ENCODE measurements at places on chromosomes 11 and 22.

GRCh38 chr11:110470716-110471115 is 41.0 kb downstream of the FDX1 start:
- DNase-seq = no peak

GRCh38 chr11:57263351-57263750 is 26.3 kb upstream of the APLNR start:
- DNase-seq = no peak

DNA sequence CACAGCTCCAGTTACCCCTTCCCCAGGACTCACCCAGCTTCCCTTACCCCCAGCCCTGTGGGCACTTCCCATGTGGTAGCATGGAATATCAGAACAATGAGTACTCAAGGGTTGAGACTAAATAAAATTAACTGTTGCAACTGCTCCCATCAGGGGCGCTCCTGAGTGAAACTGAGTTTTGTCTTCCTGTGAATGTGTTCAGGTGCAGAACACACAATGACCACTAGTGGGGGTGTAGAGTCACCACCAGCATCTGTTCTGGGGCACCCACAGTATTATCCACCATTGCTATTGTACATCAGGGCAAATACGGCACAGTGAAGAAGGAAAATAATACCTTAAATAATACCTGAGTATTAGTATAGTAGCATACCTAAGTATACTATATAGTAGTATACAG is 689.7 kb downstream of the TBC1D22A start:
- no peak for DNase-seq

GRCh38 chr22:49377306-49377705 is 450.4 kb downstream of the BRD1 start:
- no peak for DNase-seq

DNA sequence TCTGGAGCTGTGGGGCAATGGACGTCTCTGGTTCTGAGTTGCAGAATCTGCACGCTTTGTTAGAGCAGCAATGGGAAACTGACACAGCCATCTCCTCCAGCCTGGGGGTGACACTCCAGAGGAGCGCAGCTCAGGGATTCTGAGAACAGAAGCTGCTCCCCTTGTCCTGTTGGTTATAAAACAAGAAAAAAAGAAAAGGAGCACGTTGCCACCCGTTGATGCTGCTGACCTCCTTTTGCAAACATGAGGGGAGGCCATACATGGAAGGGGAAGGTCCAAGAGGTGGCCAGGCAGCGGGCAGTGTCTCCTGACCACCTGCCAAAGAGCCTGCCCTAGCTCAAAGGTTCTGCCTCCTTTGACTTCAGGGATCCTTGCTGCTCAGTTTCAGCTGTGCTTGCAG is 61.0 kb downstream of the SPATA19 start:
- DNase-seq = no peak

- DNase-seq = no peak
These were observed 40.8 kb upstream of the PCF11 start for GRCh38 chr11:83116015-83116641.

GRCh38 chr11:109512249-109512648 is 90.3 kb downstream of the C11orf87 start:
- DNase-seq = no peak

DNA sequence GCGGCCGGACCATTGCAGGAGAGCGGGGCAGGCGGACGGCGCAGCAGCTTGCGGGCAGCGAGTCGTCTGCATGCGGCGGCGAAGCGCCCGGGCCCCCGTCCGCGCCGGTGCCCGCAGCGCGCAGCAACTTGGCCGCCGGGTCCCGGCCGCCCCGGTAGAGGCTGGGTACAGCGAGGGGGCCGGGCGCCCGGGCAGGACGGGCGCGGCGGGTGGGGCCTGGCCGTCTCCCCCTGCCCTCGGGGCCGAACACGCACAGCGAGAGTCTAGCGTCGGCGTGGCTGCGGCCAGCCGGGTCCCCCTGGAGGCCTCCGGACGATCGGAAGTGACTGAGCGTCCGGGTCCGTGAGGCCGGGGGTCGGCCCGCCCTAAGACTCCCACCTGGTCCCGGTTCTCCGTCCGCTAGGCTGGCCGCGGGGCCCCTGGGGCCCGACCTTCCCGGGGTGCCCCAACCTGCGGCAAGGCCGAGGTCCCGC is 775 bp upstream of the TRABD start:
- DNase-seq = no peak

DNA sequence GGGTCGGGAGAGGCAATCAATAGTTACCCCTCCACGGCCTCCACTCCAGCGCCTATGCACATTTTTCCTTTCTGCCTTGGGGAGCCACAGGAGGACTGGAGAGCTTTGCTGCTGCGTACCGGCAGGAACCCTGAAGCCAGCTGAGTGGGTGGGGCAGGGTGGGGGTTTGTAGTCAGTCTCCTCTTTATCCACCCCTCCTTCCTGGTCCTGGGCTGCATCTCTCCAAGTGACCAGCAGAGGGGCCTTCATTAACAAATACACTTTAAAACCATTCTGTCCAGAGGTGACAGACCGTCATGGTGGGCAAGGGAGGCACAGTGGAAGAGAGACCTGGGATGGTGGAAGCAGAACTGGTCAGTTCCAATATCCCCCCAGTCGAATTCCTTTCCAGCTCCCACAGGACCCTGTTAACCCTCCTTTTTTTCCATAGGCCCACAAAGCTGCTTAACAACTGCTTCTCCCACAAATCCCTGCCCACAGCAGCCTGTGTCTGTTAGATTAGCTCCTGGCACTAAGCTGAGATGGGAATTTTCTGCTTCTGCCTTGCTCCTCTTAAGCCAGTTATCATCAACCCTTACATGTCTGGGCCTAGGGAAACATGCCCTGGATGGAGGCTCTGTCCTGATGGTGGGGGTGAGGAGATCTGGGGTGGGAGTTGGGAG is 3.9 kb upstream of the ABCG4 start:
- DNase-seq = peak; percentile 76

GRCh38 chr11:119188887-119189286 is 3.6 kb downstream of the NHERF4 start:
- DNase-seq = no peak

DNA sequence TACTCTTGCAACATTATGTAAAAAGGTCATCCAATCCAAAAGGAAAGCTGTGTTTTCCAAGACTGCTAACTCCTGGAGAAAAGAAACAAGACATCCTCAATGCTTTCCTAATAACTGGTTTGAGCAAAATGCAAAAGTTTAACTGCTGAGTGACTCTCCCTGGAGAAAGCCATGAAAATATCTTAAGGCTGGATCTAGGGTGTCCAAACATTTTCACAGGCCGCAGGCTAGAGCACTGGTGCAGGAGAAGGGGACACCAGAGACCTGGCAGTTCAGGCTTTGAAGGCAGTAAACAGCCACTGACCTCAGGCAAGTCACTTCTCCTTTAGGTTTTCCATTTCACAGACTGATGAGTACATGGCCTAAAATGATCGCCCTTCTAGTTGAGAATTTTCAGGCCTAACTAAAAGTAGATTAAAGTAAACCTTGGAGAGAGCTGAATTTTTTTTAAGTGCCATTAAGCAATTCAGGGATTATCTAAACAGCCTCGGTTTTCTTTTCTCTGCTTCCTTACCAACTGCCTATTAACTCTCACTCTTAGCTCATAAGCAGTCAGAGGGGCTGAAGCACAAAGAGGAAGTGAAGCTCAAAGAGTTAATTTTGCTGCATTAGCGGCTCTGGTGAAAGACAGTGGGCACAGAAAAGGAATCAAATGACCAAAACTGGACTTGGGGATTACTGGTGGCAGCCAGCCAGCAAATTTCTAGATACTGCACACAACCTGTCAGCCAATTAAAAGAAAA is 2.3 kb downstream of the CHKA start:
- DNase-seq = no peak

- no peak for DNase-seq
These were observed 10.4 kb downstream of the MYRF start for GRCh38 chr11:61762798-61763197.

GRCh38 chr11:17770048-17770652 is 35.6 kb downstream of the KCNC1 start:
- peak; percentile 31 for DNase-seq

- DNase-seq = no peak
These were observed 315.8 kb downstream of the CTTN start for GRCh38 chr11:70713988-70714665.

GRCh38 chr11:26493616-26494015 is 78.4 kb downstream of the MUC15 start:
- peak; percentile 65 for DNase-seq

GRCh38 chr11:115347106-115347505 is 157.1 kb downstream of the CADM1 start:
- DNase-seq = no peak

GRCh38 chr11:65927904-65928397 is 8.7 kb downstream of the DRAP1 start:
- DNase-seq = no peak
